Muscle of leg (tissue), 16 donors: ENCODE measurements at places on chromosomes 1 and 21. TPM values are rescaled to one million over a fixed set of nuclear protein-coding genes. Genes with fewer than 3 reads are reported as not detected.

DNA sequence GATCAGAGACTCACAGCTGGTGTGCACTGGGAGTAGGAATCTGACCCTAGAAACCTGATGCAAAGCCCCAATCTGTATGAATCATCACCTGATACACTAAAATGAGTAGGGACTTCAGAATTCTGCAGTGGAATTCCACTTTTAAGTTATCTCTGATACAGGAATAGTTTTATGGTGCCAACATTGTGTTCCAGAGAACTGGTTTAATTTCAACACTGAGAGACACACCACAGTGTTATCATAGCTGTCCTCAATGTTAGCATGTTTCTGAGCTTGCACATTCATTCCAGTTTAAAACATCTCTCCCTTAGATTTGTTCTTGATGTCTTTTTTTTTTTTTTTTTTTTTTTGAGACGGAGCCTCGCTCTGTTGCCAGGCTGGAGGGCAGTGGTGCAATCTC is 7.1 kb downstream of the UTS2 start:
- no peak for DNase-seq

DNA sequence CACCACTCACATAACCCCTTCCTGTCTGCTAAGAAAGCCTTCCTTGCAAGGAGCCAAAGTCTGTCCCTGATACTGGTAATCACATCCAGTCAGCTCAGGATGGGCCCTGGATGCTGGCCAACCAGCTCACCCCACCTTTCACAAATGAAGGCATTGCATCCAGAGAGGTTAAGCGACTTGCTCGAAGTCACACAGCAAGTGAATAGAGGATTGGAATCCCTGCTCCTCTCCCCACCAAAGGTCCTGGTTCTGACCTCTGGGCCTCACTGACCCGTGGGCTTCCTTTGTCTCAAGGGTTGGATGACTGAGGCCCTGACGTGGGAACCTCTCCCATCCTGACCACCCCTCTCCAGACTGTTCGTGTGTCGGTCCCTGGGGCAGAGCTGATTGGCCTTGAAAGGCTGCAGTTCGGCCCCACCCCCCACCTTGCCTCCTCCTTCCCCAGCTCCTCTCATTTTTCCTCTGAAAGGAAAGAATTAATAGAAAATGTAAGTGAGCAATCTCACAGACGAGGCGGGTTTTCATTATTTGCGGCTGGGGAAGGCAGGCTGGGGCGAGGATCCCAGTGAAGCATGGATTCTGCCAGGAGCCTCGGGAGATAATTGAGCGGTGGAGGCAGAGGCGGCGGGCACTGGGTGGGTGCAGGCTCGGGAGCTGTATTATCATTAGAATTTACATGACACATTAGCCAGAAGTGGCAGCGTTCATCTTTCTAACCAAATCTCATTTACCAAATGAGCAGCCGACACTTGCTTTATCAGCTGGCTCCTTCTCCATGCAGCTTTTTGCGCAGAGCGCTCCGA is 101.5 kb upstream of the CSF3R start:
- DNase-seq = no peak

DNA sequence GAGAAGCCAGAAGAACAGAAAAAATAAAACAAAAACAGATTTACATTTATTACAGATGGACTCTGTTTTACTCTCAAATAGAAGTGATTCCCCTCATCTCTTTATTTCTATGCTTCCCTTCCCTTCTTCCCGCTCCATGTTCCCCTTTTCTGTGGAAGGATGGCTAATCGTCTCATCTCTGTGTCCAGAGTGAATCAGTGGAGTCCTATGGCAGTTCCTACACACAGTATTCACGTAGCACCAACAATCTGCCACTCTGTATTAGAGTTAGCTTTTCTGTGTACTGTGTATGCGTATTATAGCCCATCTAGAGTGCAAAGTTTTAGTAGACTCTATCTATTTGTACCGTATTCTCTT is 6.8 kb upstream of the ERO1B start:
- no peak for DNase-seq

DNA sequence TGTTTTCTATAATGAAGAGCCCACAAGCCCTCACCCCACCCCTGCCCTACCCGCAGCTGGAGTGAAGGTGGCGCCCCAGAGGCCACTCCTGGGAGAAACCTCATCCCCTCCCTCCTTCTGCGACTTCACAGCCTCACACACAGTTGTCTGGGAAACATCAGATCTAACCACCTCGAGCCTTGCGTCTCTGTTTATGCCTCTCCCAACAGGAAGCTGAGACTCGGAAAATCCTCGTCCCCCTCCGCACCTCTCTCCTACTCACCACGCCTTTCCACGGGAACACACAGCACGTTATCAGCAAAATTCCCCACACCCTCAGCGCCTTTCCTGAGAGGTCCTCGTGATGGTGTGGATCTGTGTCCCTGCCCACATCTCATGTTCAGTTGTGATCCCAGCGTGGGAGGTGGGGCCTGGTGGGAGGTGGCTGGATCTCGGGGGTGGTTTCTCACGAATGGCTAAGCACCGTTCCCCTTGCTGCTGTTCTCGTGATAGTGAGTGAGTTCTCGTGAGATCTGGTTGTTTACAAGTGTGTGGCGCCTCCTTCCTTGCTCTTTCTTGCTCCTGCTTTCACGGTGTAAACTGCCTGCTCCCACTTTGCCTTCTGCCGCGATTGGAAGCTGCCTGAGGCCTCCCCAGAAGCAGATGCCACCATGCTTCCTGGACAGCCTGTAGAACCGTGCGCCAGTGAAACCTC is 190.6 kb downstream of the KIF26B start:
- no peak for DNase-seq

- no peak for DNase-seq
These were observed 121.8 kb downstream of the EPHB2 start for GRCh38 chr1:22832414-22832786.

DNA sequence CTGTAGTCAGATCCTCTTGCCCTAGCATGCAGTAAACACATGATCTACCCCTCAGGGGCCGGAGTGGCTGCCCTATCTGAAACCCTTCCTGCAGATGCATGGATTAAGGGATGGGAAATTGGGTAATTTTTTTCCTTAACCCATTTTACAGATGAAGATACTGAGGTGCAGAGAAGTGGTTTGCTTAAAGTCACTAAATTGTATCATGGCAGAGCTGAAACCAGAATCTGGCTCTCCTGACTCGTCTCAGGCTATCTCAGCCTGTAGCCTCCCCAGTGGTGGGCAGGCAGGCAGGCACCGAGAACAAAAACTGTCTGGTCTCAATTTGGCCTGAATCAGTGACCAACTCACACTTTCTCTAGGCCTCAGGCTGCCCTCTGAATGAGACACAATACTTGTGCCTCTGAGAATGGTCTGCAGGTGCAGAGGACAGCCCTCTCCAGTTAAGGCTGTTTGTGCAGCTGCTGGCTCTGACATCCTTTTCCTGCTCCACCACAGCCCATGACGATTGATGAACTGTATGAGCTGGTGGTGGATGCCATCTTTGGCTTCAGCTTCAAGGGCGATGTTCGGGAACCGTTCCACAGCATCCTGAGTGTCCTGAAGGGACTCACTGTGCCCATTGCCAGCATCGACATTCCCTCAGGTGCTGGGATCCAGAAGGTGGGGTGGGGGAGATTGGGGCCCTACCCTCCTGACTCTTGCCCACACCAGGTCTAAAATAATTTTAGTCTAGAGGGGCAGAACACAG is 1.5 kb downstream of the NAXE start:
- no peak for DNase-seq

GRCh38 chr1:228471762-228472398 is 15.3 kb upstream of the RNF187 start:
- no peak for DNase-seq

DNA sequence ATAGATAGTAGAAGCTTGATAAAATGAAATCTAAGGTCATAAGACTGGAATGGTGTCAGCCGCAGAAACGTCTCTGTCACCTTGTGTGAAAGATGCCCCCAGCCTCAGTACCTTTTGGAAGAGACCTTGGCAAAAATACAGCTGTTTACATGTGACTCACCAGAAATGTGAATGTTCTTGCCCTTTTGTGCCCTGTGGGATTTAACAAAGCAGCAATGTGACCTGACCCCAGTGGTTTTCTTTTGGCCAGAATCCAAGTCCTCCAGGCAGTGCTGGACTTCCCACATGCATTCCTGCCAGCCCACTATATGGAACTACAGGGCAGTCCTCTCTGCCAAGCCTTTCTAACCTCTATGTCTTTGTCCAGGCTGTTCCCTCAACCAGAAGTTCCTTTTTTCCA is 27.2 kb upstream of the LRRC8C start:
- no peak for DNase-seq

GRCh38 chr1:175889848-175890247 is 146.5 kb upstream of the TNR start:
- no peak for DNase-seq

DNA sequence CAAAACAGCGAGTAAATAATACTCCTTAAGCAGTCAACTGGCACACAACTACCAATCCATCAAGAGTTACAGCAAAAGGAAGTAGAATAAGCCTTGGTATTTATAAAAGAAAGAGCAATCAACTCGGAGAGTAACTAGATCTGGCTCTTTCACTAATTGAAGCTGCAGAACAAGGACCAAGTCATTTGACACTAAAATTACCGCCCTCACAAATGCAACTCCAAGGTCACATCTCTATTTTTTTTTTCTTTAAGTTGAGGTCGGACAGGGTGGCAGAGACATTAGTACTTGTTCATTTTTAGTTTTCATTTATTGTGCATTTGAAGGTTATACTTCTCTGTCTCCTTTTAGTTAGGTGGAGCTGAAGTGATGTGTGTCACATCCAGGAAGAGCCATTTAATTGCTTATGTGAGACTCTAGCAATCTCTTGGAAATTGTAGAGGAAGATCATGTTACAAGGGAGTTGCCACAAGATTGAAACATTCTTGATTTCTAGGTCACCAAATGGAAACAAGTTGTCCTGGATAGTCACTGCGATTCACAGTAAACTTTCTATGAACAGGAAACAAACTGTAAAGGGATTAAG is 138.1 kb upstream of the ADAMTS5 start:
- DNase-seq = no peak

The CHD5 gene
- 0.09 TPM for total RNA-seq

The NTMT2 gene
- total RNA-seq = 1.8 TPM

The CGN gene
- total RNA-seq = 0.35 TPM
